ENCODE measurements at places on chromosomes 2 and 18.

- DNase-seq, result no peak
Observed at GRCh38 chr2:217270485-217271121, 410.7 kb upstream of the TNP1 start.

DNA sequence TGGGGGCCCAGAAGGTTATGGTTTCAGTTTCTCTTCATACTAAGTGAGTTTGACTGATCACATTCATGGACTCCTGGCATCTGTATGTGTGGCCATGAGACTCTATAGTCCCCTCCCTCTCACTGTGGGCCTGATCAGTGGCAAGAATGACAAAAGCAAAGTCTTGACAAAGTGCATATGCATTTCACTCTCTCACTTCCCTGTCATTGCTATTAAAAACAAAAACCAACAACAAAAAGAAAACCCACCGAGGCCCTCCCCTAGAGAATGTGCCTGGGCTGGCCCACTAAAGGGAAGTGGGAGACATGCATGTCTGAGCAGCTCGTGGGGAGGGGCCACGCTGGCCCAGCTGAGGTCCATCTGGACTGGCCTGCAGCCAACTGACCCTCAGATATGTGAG is 600.1 kb upstream of the RAB6C start:
- no peak for DNase-seq

DNA sequence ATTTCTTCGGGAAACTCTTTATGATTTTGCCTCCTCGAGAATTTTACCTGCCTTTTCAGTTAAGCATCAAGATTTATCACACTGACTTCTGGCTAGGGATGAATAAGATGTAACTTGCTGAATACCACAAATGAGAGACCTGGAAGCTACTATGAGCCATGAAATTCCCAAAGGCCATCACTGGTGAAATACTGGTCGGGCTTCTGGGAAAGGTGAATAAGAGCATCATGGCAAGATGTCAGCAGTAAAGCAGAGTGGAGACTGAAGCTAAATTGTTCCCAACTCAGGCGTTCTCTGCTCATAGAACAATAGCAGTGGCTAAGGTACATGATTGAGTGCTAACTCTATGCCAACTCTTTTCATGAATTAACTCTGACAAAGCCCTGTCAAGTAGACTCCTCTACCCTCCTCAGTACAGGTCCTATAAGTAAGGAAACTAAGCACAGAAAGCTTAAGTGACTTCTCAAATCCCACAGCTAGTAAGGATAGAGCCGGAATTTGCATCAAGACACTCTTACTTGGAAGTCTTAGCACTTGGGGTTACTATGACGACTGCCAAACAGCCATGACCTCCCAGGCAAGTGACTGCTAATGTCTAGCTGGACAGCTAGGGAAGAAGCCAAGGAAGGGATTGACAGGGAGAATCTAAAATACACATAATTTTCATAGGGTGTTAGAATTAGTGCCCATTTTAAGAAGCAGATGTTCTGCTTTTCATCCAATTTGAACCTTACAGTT is 22.7 kb upstream of the DSC3 start:
- DNase-seq, result no peak

GRCh38 chr2:211900518-211900917 is 638.1 kb downstream of the ERBB4 start:
- no peak for DNase-seq

DNA sequence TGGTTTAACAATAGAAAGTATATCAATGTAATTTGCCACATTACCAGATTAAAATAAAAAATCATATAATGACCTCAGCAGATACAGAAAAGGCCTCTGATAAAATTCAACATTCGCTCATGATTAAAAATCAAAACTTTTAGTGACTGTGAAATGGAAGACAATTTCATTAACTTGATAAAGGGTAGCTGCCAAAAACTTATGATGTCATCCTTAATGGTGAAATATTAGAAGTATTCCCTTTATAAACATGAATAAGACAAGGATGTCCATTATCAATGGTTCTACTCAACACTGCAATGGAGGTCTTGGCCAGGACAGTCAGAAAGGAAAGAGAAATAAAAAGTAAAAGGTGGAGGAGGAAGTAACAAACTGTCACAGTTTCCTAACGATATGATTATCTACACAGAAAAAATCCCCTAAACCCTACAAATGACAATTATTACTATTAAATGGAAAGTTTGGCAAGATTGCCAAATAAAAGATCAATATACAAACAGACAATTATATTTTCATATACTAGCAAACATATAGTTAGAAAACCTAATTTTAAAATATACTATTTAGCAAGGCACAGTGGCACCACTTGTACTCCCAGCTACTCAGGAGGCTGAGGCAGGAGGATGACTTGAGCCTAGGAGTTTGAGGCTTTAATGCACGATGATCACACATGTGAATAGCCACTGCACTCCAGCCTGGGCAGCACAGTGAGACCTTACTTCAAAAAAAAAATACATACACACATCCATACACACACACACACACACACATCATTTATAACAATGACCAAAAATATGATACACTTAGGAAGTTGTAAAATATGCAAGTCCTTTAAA is 12.8 kb downstream of the METTL8 start:
- no peak for DNase-seq

DNA sequence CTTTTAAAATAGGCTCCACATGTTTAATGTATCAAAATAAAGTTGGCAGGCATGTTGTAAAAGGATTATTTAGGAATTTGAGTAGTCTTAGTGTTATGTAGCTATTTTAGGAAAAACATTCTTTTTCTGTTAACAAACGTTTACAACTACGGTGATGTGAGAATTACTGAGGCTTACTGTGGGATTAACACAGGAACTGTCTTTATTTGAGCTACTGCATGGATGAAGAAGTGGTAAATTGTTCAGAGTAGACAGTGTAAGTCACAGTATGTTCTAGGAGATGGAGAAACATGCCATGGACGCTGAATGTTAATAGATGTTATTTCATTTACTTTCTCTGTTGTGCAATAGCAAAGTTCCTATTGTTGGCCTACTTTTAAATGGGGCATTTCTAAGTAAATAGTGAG is 1.6 kb downstream of the PPM1B start:
- DNase-seq, result no peak

- no peak for DNase-seq
Observed at GRCh38 chr2:641164-641871, 35.9 kb downstream of the TMEM18 start.

GRCh38 chr2:28766070-28766469 is 14.4 kb downstream of the PPP1CB start:
- no peak for DNase-seq
